ENCODE measurements at places on chromosomes 3 and 15. TPM values are rescaled to one million over a fixed set of nuclear protein-coding genes. Genes with fewer than 3 reads are reported as not detected.

GPR62 gene
- not detected for total RNA-seq

CCDC33 gene
- not detected for total RNA-seq

MUSTN1 gene
- not detected for total RNA-seq

RASGRP1 gene
- 118 TPM for total RNA-seq

TMEM89 gene
- total RNA-seq, result 1.1 TPM

GP5 gene
- 1.4 TPM for total RNA-seq

P2RY13 gene
- total RNA-seq, result not detected

ABHD17C gene
- total RNA-seq, result 6.4 TPM

USP19 gene
- total RNA-seq, result 36.0 TPM

PRRT3 gene
- 3.2 TPM for total RNA-seq

ETV5 gene
- 0.99 TPM for total RNA-seq

CHL1 gene
- total RNA-seq, result not detected

SPESP1 gene
- total RNA-seq, result 1.1 TPM

GRCh38 chr3:181403876-181404660 is 307.7 kb upstream of the SOX2 start:
- H3K36me3 ChIP-seq, result no peaks in the 10 kb centered on the region
- no peak for ATAC-seq
- H3K27me3 ChIP-seq, result no peaks in the 10 kb centered on the region
- no peaks in the 10 kb centered on the region for H3K4me1 ChIP-seq
- H3K27ac ChIP-seq, result no peak overlapping the region

GRCh38 chr3:169674090-169674489 is 10.6 kb upstream of the MECOM start:
- no peak overlapping the region for H3K4me3 ChIP-seq
- no peaks in the 10 kb centered on the region for H3K4me1 ChIP-seq
- H3K27ac ChIP-seq, result no peak overlapping the region
- H3K36me3 ChIP-seq, result no peaks in the 10 kb centered on the region

- no peaks in the 10 kb centered on the region for H3K27me3 ChIP-seq
- H3K27ac ChIP-seq, result no peak overlapping the region
- no peak for ATAC-seq
- H3K4me3 ChIP-seq, result no peak overlapping the region
Observed at GRCh38 chr3:158249183-158249582, 139.3 kb downstream of the RSRC1 start.

DNA sequence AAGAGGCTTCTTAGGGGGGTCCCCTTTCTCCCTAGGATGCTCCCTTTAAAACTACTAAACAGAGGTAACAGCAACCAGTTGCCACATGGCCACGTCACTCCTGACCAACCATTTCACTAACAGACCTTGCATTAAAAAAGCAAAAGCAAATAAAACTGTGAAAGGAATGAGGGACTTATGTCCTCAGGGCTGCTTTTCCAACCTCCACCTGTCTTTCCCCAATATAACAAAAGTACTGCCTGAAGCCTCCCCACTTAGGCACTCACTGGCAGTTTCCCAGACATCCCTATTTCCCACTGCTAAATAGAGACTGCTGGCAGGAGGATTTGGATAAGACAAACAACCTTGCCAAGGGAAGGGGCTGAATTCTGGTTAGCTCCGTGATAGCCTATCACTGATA is 130.3 kb downstream of the ATP8B4 start:
- peaks cover under 1% of the 10 kb centered on the region for H3K27me3 ChIP-seq
- H3K27ac ChIP-seq, result no peak overlapping the region
- H3K36me3 ChIP-seq, result no peaks in the 10 kb centered on the region
- no peak for ATAC-seq

DNA sequence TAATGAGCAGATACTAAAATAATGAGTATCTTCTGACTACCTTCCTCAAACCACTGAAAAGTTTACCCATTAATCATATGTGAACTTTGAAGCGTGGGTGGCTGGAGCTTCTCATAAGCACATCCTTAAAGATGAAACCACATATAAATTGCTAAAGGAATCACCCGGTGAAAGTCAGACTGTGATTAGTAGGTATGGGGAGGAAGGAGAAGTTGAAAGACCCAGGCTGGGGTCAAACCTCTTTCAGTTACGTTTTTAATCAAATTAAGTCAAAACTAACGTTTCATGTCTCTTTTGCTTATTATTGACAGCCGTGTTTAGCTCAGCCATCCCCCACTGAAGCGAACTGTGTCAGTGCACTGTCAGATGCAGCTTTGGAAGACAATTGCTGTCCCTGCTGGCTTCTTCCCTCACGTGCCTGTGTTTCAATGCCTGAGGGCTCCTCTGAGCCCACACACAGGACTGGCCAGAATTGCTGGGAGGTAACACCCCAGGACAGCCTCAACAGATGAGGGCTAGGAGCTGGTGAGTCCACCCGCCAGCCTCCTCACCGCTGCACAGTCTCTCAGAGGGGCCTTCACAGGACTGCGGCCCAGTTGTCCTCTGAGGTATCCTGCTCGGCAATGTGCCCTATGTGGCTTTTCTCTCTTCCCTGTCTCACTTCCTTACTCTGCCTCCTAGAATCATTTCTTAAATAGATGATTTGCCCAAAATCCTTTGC is 29.3 kb upstream of the SH3BP5 start:
- H3K27ac ChIP-seq, result peak overlapping the region; percentile 99
- H3K4me1 ChIP-seq, result peaks cover 25% of the 10 kb centered on the region
- H3K36me3 ChIP-seq, result peaks cover 5% of the 10 kb centered on the region
- no peaks in the 10 kb centered on the region for H3K27me3 ChIP-seq

DNA sequence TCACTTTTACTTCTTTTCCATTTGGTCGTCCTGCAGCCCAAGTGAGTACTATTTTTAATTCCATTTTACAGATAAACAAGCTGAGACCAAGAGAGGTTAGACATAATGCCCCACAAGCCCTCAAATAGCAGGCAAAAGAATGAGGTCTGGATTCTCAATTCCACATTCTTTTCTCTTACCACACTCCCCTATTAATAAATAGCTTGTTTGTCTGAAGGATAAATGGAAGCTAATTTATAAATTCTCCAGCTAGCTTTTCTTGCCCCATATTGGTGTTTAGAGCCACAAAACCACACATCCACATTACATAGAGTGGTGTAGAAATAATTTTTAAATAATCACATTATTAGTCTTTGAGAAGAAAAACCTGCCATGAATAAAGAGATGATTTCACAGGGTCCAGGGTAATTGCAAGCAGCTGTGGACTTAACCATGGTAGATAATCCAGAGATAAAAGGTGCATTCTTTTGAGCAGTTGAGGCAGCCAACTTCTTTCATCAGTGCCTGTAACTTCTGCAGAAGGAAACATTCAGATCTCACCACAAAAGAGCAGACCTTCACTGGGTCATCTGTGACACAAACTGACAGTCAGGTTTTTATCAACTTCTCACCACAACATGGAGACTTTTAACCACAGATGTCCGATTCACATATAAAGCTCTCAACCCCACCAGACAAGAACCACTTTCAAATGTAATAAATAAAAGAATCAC is 313.4 kb upstream of the STT3B start:
- H3K27ac ChIP-seq, result peak overlapping the region; percentile 47
- no peaks in the 10 kb centered on the region for H3K36me3 ChIP-seq
- peaks cover 75% of the 10 kb centered on the region for H3K4me1 ChIP-seq
- ATAC-seq, result peak; percentile 25
- no peaks in the 10 kb centered on the region for H3K27me3 ChIP-seq
- peak overlapping the region; percentile 62 for H3K4me3 ChIP-seq

GRCh38 chr3:53493963-53494791 is at the start of gene CACNA1D:
TSS of gene CACNA1D (plus strand) at chr3:53494611. CDS start at chr3:53495167, 556 bp downstream.
- H3K36me3 ChIP-seq, result peaks cover 4% of the 10 kb centered on the region
- H3K27ac ChIP-seq, result no peak within 1 kb of the TSS
- H3K27me3 ChIP-seq, result peaks cover 57% of the 10 kb centered on the region
- H3K4me1 ChIP-seq, result no peaks in the 10 kb centered on the region
- peak; percentile 34 for ATAC-seq
- H3K4me3 ChIP-seq, result peak within 1 kb of the TSS; percentile 45

DNA sequence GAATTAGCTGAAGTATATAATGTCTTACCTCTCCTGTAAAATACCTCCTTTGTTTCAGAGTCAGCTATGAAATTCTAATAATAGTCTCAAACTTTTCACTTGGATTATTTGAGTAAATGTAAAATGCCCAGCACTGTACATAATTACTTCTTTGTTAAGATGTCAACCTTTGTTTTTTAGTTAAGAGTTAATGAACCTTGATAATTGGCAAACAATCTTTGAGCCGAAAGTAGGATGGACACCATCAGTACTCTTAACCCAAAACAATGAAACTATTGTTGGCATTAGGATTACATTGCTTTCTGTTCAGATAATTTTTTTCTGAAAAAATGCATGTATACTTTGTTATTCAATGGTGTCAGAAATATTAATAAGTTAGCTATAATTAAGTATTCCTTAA is 3.0 kb upstream of the NECTIN3 start:
- ATAC-seq, result no peak
- peaks cover 5% of the 10 kb centered on the region for H3K36me3 ChIP-seq
- peaks cover 20% of the 10 kb centered on the region for H3K4me1 ChIP-seq
- H3K27ac ChIP-seq, result no peak overlapping the region
- H3K27me3 ChIP-seq, result no peaks in the 10 kb centered on the region
- no peak overlapping the region for H3K4me3 ChIP-seq

DNA sequence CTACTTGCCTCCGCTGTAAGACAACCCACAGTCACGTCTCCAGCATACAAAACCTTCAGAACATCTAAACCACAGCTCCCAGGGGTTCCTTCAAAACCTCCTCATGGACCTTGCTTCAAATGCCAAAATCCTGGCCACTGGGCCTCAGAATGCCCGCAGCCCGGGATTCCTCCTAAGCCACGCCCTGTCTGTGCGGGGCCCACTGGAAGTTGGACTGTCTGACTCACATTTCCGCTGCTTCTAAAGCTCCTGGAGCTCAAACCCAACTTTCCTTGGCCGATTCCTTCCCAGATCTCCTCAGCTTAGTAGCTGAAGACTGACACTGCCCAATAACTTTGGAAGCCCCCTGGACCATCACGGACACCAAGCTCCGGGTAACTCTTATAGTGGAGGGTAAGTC is 17.9 kb upstream of the OR5H6 start:
- no peak overlapping the region for H3K27ac ChIP-seq
- H3K4me3 ChIP-seq, result no peak overlapping the region
- no peaks in the 10 kb centered on the region for H3K4me1 ChIP-seq
- peaks cover 7% of the 10 kb centered on the region for H3K27me3 ChIP-seq
- no peaks in the 10 kb centered on the region for H3K36me3 ChIP-seq

DNA sequence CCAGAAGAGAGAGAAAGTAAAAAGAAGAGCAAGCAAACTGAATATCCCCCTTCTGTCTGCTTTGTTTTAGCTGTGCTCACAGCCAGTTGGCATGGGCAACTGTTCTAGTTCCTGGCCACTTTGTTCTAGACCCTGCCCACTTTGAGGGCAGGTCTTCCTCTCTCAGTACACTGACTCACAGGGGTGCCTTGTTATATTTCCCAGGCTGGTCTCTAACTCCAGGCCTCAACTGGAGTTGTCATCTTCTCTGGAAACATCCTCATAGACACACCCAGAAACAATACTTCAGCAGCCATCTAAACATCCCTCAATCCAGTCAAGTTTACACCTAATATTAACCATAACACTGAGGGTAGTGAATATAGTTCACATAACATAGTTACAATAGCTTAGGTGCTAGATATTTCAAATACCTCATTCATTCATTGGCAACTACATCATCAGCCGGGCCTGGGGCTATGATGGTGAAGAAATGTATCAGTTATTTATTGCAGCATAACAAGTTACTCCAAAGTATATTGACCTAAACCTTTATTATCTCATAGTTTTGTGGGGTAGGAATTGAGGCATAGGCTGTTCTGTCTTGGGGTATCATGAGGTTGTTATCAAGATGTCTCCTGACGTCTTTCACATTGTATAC is 106.0 kb downstream of the UBE2E2 start:
- H3K4me3 ChIP-seq, result no peak overlapping the region
- no peaks in the 10 kb centered on the region for H3K36me3 ChIP-seq
- H3K27me3 ChIP-seq, result no peaks in the 10 kb centered on the region
- ATAC-seq, result no peak
- H3K27ac ChIP-seq, result no peak overlapping the region

GRCh38 chr3:96330795-96331194 is 483.6 kb upstream of the EPHA6 start:
- H3K4me1 ChIP-seq, result no peaks in the 10 kb centered on the region
- no peak for ATAC-seq
- H3K36me3 ChIP-seq, result no peaks in the 10 kb centered on the region
- H3K4me3 ChIP-seq, result no peak overlapping the region

DNA sequence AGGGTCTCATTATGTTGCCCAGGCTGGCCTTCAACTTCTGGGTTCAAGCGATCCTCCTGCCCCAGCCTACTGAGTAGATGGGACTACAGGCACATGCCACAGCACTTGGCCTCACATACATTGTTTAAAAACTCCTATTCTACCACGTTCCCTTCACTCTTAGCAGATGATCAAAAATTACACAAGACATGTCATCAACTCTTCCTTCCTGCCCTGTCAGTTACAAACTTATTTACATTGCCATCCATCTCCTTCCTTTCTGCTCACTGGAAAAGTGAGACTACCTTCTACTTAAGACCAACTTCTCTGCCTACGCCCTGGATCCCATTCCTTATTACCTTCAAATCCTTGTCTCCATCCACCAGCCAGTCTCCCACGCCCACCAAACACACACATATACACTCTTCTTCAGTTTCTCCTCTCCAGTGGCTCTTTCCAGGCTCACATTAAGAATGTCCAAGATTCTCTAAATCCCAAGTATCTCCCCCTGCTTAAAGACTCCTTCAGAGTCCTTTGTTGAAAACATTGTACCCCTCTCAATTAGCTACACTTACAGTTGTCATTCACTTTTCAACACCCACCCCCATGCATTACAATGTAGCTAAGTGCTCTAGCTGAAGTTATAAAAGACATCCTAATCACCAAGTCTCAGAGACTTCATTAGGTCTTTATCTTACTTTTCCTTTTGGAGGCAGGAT is 4.3 kb downstream of the PEAK1 start:
- no peaks in the 10 kb centered on the region for H3K36me3 ChIP-seq
- peaks cover 10% of the 10 kb centered on the region for H3K4me1 ChIP-seq
- no peak overlapping the region for H3K4me3 ChIP-seq
- no peak overlapping the region for H3K27ac ChIP-seq
- ATAC-seq, result no peak

DNA sequence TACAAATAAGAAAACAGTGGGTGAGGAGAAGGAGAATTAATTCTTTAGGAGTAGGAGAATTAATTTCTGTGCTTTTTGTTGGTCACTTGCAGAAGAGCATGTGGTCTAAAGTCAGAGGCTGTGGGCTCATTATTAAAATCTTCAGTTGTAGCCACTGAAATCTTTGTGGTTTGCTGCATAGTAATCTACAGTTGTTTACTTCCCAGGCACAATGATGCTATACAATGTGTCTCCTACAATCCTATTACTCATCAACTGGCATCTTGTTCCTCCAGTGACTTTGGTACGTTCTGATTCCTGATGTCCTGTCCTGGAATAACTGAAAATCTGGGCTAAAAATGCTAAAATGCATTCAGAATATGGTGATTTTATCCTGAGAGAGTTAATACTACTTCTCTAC is 21.0 kb downstream of the IFT122 start:
- peak; percentile 56 for ATAC-seq
- no peak overlapping the region for H3K4me3 ChIP-seq
- peaks cover 7% of the 10 kb centered on the region for H3K36me3 ChIP-seq

GRCh38 chr3:60967141-60967540 is 284.1 kb downstream of the FHIT start:
- no peak overlapping the region for H3K27ac ChIP-seq
- H3K4me1 ChIP-seq, result no peaks in the 10 kb centered on the region
- H3K27me3 ChIP-seq, result no peaks in the 10 kb centered on the region
- ATAC-seq, result no peak
- no peak overlapping the region for H3K4me3 ChIP-seq
- no peaks in the 10 kb centered on the region for H3K36me3 ChIP-seq
